ENCODE measurements at places on chromosomes 13 and 19.
A peak's percentile ranks its signal among the peaks of the same experiment; 100 is the strongest.

GRCh38 chr13:106143930-106144709, 391.3 kb downstream of the EFNB2 start:
- DNase-seq: no peak

GRCh38 chr13:101875717-101876393, 423.4 kb downstream of the ITGBL1 start:
- no peak for DNase-seq

- DNase-seq: peak; percentile 26
These were observed 4.7 kb downstream of the ALOX5AP start for GRCh38 chr13:30739761-30740642.

DNA sequence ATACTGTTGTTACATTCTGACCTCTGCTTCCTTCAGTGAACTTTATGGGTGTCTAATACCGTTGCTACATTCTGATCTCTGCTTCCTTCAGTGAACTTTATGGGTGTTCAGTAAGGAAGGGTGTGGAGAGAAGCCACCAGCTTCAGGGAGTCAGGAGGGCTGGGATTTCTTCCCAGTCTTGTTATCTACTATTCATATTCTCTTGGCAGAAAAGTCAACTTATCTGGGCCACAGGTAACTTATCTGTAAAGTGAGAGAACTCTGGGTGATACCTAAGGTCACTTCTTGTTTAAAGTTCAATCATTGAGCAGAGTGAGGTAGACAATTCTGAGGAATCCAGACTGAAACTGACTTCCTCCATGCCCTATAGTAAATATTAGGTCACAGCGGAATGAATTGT, 71.2 kb upstream of the STK24 start:
- no peak for DNase-seq

DNA sequence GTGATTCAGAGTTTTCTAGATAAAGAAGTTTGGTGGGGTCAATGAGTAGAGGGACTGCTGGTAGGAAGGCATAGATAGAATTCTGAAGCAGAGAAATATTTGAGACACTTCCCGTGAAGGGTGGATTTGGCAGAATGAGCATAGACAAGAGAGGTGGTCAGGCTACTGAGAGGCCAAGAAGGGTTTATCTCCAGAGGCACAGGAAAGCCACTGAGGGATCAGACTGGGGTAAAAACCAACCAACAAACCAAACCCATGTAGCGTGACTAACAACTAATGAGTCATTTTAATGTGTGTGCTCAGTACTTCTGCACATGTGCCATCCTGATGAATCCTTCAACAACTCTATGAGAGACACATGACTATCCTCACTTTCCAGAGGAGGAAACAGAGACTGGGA, 60.0 kb upstream of the SERP2 start:
- DNase-seq: no peak

DNA sequence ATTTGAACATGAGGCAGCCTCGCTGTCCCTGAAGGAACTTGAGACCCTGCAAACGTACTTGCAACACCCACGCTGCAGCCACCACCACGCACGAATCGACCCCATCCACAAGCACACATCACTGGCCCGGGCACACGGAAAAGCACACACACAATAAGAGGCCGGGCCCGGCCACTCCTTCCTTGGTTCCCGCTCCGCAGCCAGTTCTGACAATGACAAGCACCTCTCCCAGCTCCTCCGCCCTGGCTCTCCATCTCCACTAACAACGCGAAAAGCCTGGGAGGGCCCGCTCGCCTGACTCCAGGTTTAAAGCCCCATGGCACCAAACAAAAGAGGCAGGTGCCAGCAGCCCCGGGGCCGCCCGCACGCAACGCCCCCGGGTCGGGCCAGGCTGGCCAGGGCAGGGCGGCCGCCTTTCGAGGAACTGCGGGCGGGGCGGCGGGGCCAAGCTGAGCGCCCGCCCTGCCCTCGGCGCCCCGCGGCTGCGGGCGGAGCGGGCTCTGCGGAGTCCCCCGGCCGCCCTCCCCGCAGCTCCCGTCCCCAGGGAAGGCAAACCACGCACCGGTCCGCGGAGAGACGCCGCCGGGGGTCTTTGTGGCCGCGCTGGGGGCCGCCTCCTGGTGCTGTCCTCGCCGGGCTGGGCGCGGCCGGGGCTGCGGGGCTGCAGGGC, 495 bp downstream of the DCLK1 start:
- no peak for DNase-seq

DNA sequence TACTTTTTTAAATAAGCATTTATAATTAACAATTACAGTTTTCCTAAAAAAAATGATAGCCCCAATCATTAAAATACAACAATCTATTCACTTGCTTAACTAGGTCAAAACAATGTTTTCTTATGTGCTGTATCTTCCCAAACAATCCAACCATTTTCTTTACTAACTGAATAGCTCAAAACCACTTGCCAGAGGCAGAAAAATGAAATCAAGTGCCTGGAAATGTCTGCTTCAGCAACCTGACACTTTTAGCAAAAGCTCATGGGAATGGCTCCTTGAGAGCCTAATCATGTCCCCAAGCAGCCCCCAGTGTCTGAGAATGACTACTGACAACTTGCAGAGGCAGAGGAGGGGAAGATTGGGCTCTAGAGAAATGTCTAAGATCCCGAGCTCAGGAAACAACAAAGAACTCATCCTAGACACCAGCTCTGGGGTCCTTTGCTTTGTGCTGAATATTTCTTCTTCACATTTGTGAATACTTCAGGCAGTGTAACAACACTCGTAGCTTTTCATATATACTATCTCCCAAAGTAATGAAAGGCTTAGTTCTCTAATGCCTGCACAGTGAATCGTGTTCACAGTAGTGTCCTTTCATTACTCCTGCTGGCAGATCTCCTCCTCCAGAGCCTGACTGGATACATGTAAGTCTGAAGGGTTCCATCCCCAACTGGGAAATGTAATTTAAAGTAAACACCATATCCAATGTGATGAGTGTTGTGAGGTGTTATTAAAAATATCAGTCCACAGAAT, 280.0 kb downstream of the LHFPL6 start:
- DNase-seq: no peak

GRCh38 chr13:66530158-66530557, 700.0 kb downstream of the PCDH9 start:
- no peak for DNase-seq

DNA sequence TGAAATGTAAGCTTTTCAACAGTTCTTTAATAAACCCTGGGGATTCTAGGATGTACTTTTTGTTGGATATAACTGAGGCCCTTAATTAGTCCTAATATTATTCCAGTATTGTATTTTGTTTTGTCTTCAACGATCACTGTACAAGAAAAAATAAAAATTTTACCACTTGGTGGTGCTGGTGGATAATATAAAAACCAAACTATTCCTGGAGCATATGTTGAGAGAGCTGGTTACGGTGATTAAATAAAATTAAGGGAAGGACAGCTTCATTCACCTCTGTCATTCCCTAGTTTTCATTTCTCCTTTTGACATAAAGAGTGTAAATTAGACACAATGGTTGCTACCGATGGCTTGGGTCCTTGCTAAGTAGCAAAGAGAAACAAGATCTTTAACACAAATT, 598.6 kb upstream of the PCDH20 start:
- DNase-seq: no peak

All from stimulated activated CD4-positive, alpha-beta T cell treated with anti-CD3 and anti-CD28 coated beads, Interleukin-1b, Interleukin-23, amount 100 ng/mL, for 4 hours (primary cell).